Pulmonary artery endothelial cell (primary cell): ENCODE measurements at places on chromosomes 4 and X. TPM values are rescaled to one million over a fixed set of nuclear protein-coding genes. Genes with fewer than 3 reads are reported as not detected.

Gene NPNT
- total RNA-seq: under 0.01 and 0.11 TPM in 2 replicates

Gene INPP4B
- total RNA-seq: 1.3 and 3.9 TPM in 2 replicates

GRCh38 chr4:83758285-83758684 lies 222.4 kb downstream of the GPAT3 start:
- no peak for DNase-seq

DNA sequence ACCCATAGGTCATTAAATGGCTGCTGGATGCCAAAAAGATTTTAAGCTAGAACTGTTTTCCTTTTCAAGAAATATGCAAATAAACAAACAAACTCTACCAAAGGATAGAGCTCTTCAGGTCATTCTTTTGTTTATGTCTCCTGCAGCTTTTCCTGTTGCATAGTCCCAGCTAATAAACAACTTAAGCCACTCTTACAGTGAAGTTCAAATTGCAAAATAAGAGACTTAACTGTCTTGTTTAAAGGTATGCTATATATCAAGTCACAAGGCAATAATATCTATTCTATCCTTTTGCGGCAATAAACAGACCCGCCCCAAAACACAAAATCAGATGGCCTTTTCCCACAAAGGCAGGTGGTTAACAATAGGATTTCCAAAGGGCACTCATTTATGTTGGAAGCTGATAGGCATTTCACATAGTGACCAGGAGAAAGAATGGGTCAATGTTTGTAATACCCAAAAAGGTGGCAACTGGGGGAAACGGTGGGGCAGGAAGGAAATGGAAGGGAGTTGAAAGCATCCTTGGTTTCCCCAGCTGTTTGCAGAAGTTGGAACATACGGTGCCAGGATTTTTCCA lies 15.3 kb downstream of the HAND2 start:
- no peak for DNase-seq

- DNase-seq: no peak
Measured at GRCh38 chr4:25749150-25749794, 93.6 kb downstream of the SLC34A2 start.

DNA sequence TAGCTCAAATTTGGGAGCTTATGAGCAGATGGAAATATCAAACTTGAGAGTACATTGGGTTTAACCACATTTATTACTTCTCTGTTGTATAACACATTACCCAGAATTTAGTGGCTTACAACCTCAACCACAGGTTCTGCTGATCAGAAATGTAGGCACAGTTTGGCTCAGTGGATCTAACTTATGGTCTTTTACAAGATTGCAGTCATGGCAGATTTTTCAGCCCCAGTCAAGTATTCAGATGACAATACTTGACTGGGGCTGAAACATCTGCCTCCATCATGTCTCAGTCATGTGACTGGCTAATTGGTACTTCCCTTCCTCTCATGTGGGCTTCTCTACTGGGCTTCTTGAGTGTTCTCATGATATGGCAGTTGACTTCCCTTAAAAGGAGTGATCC lies 44.0 kb upstream of the ADAD1 start:
- no peak for DNase-seq

- DNase-seq: peak; percentile 39
Measured at GRCh38 chr4:74451214-74451661, 6.3 kb downstream of the AREG start.
